ENCODE measurements at places on chromosomes 3 and 15. TPM values are rescaled to one million over a fixed set of nuclear protein-coding genes. Genes with fewer than 3 reads are reported as not detected.

PLSCR2 gene
- not detected for total RNA-seq

CCR5 gene
- total RNA-seq, result 1.6 TPM

ACOX2 gene
- 162 TPM for total RNA-seq

PRSS50 gene
- not detected for total RNA-seq

OSTN gene
- total RNA-seq, result not detected

RPL22L1 gene
- 29.6 TPM for total RNA-seq

- H3K27ac ChIP-seq, result peak overlapping the region; percentile 92
- peaks cover 11% of the 10 kb centered on the region for H3K4me1 ChIP-seq
- no peak overlapping the region for H3K4me3 ChIP-seq
Observed at GRCh38 chr3:50264383-50264963, 4.5 kb upstream of the SEMA3B start.

DNA sequence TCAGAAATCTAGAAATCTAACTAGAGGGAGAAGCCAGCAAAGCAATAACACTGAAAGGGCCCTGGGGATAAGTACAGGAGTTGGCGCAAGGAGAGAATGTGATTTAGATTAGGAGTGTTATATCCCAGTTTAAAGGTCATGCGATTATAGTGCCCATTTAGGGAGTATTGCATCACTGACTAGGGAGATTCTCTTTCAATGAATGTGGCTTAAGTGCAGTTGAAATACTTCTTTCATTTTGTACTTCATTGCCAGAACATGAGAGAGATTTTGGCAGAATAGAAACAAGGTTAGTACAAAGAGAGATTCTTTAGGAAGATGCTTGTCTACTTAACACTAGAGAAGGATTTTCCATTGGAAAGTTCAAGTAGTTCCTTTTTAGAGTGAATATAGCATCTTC lies 13.9 kb downstream of the ROBO2 start:
- no peaks in the 10 kb centered on the region for H3K27me3 ChIP-seq
- H3K27ac ChIP-seq, result no peak overlapping the region
- no peak for DNase-seq
- H3K4me1 ChIP-seq, result no peaks in the 10 kb centered on the region
- no peak overlapping the region for H3K4me3 ChIP-seq
- H3K36me3 ChIP-seq, result no peaks in the 10 kb centered on the region

DNA sequence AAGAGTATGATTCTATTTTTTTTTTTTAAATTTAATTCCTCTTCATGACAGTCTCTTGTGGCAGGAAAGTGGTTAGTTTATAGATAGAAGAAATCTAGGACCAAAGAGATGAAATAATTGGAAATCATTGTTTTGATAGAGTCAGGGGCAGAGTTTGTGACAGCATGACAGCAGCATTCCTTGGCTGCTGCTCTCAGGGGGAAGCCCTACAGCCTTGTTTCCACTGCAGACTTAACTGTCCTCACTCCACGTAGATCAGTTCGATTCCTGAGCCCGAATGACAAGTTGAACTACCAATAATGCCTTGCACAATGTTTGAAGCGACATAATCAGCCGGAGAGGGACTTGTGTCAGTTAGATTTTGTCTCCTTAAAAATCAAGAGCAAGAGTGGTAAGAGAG lies 189.0 kb upstream of the ICE2 start:
- H3K27ac ChIP-seq, result no peak overlapping the region
- no peaks in the 10 kb centered on the region for H3K4me1 ChIP-seq
- no peaks in the 10 kb centered on the region for H3K36me3 ChIP-seq
- H3K4me3 ChIP-seq, result no peak overlapping the region
- DNase-seq, result no peak

GRCh38 chr3:16297997-16298885 lies 33.2 kb downstream of the OXNAD1 start:
- peak overlapping the region; percentile 7 for H3K27ac ChIP-seq
- DNase-seq, result no peak
- H3K4me1 ChIP-seq, result peaks cover 8% of the 10 kb centered on the region
- H3K36me3 ChIP-seq, result no peaks in the 10 kb centered on the region
- no peak overlapping the region for H3K4me3 ChIP-seq

DNA sequence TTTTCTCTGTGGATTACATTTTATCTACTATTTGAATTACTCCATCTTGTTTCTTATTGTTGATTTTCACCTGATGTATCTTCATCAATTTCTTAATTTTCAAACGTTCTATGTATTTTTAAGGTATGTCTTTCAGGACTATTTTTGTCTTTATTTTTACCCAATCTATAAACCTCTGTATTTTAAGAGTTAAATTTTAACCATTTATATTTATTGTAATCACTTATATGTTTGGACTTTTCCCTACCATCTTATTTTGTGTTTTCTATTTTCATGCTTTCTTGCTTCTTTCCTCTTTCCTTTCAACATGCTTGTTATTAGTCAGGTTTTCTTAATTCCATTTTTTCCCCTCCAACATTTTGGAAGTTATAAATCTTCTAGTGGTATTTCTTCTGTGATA lies 49.5 kb upstream of the NR2E3 start:
- H3K36me3 ChIP-seq, result peaks cover 14% of the 10 kb centered on the region
- no peak overlapping the region for H3K27ac ChIP-seq
- H3K4me3 ChIP-seq, result no peak overlapping the region
- peaks cover 3% of the 10 kb centered on the region for H3K4me1 ChIP-seq
- no peaks in the 10 kb centered on the region for H3K27me3 ChIP-seq

DNA sequence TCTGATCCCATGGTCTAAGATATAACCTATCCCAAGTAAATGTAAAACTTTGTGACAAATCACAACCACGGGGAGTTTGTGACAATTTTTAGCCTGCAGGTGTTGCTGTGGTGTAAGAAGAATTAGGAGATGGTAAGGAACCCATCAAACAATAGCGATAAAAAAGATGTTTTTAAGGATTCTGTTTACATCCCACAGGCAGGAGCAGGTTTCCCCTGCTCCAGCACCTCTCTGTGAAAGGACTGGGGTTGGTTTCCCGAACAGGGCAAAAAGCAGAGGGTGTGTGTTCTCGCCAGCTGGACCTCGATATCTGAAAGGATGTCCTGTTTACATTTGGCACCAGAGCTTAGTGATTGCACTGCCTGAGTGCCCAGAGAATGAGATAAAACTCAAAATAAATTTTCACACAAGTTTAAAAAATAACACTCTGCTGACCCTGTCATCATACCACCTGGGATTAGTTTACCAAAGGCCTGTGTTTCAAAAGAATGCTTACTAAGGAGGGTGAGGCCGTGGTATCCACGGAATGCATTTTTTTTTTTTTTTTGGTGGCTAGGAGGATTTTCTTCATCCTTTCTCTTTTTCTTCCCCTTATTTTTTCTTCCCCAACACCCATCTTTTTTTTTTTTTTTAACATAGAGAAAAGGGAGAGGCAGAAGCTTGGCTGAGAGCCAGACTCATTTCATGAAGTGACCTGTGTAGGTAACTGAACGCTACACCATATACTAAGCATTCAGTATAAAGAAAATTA lies 151.8 kb upstream of the DPH6 start:
- no peaks in the 10 kb centered on the region for H3K27me3 ChIP-seq
- H3K36me3 ChIP-seq, result no peaks in the 10 kb centered on the region
- DNase-seq, result no peak
- no peak overlapping the region for H3K27ac ChIP-seq
- no peaks in the 10 kb centered on the region for H3K4me1 ChIP-seq
- H3K4me3 ChIP-seq, result no peak overlapping the region

GRCh38 chr3:98662699-98663098 lies 69.3 kb upstream of the CPOX start:
- no peak overlapping the region for H3K4me3 ChIP-seq
- H3K27me3 ChIP-seq, result no peaks in the 10 kb centered on the region
- no peaks in the 10 kb centered on the region for H3K4me1 ChIP-seq
- no peak overlapping the region for H3K27ac ChIP-seq

GRCh38 chr15:76309601-76310330 lies 1.5 kb downstream of the ETFA start:
- no peaks in the 10 kb centered on the region for H3K27me3 ChIP-seq
- peak overlapping the region; percentile 63 for H3K4me3 ChIP-seq

DNA sequence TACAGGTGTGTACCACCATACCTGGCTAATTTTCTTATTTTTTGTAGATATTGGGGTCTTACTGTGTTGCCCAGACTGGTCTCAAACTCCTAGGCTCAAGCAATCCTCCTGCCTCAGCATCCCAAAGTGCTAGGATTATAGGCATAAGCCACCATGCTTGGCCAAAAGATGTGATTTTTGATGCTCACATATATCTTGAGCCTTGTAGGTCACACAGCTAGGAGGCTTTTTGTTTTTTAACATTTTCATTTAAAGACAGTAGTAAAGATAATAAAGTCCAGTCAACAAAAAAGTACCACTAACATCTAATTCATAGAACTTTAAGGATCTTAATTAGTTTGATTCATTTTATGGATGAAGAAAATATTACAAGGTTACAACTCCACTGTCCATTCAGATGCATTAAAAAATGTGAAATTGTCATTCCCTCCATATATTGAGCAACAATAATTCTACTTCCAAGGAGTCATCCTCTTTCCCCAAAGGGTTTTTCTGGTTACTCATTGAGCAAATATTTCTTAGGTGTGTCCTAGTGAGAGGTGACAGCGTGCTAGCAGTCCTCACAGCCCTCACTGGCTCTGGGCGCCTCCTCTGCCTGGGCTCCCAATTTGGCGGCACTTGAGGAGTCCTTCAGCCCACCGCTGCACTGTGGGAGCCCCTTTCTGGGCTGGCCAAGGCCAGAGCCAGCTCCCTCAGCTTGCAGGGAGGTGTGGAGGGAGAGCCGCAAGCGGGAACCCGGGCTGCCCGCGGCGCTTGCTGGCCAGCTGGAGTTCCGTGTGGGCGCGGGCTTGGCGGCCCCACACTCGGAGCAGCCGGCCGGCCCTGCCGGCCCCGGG lies 8.3 kb upstream of the TASOR start:
- H3K27ac ChIP-seq, result no peak overlapping the region
- no peaks in the 10 kb centered on the region for H3K36me3 ChIP-seq
- no peaks in the 10 kb centered on the region for H3K4me1 ChIP-seq
- no peak for DNase-seq
- H3K27me3 ChIP-seq, result no peaks in the 10 kb centered on the region

DNA sequence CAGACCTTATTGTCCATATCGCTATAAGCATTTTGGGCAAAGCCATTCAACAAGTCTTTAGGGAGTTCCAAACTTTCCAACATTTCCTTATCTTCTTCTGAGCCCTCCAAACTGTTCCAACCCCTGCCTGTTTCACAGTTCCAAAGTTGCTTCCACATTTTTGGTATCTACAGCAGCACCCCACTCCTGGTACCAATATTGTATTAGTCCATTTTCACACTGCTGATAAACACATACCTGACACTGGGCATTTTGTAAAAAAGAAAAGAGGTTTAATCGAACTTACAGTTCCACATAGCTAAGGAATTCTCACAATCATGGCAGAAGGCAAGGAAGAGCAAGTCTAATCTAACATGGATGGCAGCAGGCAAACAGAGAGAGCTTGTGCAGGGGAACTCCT lies 834.1 kb upstream of the GBE1 start:
- no peaks in the 10 kb centered on the region for H3K27me3 ChIP-seq
- H3K36me3 ChIP-seq, result no peaks in the 10 kb centered on the region
- no peak overlapping the region for H3K27ac ChIP-seq
- DNase-seq, result no peak
- no peaks in the 10 kb centered on the region for H3K4me1 ChIP-seq
- H3K4me3 ChIP-seq, result no peak overlapping the region

DNA sequence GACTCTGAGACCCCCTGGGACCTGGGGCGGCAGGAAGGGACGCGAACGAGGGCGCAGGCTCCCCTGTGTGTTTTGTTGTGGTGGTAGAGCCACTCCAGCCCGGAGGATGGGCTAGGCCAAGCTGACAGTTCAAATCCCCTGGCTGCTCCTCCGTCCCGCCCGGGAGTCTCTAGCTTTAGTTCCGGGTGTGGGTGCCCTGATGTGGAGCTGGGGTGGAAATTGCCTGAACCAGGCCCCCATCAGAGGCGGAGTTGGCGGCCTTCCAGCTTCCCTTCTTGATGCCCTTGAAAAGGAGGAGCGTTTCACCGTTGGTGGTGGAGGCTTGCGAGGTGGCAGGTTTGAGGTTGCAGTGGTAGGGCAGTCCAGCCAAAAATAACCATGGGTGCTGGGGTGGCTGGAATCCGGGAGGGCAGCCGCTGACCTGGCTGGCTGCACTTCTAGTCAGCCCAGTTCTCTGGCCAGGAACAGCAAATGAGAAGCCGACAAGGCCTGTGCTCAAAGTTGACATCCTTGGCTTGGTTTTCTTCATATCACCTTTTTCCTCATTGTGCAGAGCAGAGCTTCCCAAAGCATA lies 817 bp downstream of the CLK3 start:
- H3K4me3 ChIP-seq, result peak overlapping the region; percentile 98
- peaks cover 25% of the 10 kb centered on the region for H3K36me3 ChIP-seq
- peak; percentile 58 for DNase-seq
- H3K4me1 ChIP-seq, result no peaks in the 10 kb centered on the region
- no peaks in the 10 kb centered on the region for H3K27me3 ChIP-seq

DNA sequence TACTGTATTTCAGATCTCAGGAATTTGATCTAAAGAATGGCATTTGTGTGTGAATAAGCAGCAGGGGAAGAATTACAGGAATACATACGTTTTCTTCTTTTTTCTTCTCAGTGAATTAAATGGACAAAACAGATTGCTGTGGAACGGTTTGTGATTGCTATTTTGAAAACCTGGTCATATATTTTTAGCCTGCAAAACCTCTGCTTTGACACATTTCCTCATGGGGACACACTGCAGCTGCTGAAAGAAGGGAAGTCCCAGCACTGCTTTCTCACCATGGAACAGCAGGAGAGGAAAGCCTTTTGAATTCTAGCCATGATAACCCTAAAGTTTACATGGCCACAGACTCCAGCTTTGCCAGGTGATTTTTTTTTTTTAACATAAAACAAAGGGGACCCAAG lies 315.0 kb downstream of the OXSM start:
- H3K4me3 ChIP-seq, result no peak overlapping the region
- DNase-seq, result no peak
- no peaks in the 10 kb centered on the region for H3K36me3 ChIP-seq
- H3K27ac ChIP-seq, result no peak overlapping the region

- no peak for DNase-seq
- H3K27ac ChIP-seq, result no peak overlapping the region
- no peaks in the 10 kb centered on the region for H3K4me1 ChIP-seq
- H3K36me3 ChIP-seq, result no peaks in the 10 kb centered on the region
Observed at GRCh38 chr15:60413231-60413824, 15.5 kb upstream of the ANXA2 start.

DNA sequence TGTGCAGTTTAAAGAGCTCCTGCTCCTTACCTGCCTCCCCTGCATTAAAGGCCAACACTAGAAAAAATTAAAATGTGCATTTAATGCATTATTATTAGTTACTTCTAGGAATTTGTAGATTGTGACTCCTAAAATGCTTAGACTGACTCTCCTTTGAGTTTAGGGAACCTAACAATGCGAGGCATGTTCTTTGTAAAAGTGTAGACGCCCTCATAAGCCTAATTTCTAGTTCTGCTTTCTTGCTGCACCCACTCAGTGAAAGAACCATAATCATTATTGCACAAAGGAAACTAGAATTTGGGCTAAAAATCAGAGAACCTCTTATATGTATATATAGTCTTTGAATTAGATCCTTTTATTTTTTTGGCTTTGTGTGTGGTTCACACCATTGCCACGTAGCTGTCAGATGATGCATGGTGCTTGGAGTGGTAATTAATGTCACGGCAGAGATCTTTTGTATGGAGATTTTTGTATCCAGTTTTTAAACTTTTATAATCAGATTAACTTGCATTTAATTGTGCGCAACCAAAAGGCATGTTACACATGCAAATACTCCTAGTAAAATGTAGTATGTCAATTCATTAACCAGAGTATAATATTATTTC lies 710 bp downstream of the ABHD10 start:
- H3K27ac ChIP-seq, result peak overlapping the region; percentile 90
- no peak for DNase-seq
- H3K36me3 ChIP-seq, result no peaks in the 10 kb centered on the region
- peaks cover 3% of the 10 kb centered on the region for H3K4me1 ChIP-seq

Measured in Peyer's patch (tissue), 4 donors.